ENCODE measurements at places on chromosomes 16 and 17.
A peak's percentile ranks its signal among the peaks of the same experiment; 100 is the strongest.

DNA sequence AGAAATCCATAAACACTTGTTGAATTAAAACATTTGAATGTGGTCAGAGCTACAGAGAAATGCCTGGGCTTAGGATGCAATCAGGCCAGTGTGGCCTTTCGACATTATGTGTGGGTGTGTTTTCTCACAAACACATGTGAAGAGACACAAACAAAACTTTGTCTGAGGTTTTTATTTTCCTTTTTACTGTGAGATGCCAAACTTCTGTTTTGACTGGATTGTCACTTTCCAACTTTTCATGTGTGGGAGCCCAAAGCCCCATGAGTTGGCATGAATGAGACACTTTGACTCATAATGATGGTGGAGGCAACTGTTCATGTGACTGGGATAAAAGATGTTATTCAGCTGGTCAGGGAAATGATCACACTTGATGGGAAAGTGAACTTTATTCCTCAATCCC is 71.9 kb upstream of the GAS7 start:
- no peak for DNase-seq

DNA sequence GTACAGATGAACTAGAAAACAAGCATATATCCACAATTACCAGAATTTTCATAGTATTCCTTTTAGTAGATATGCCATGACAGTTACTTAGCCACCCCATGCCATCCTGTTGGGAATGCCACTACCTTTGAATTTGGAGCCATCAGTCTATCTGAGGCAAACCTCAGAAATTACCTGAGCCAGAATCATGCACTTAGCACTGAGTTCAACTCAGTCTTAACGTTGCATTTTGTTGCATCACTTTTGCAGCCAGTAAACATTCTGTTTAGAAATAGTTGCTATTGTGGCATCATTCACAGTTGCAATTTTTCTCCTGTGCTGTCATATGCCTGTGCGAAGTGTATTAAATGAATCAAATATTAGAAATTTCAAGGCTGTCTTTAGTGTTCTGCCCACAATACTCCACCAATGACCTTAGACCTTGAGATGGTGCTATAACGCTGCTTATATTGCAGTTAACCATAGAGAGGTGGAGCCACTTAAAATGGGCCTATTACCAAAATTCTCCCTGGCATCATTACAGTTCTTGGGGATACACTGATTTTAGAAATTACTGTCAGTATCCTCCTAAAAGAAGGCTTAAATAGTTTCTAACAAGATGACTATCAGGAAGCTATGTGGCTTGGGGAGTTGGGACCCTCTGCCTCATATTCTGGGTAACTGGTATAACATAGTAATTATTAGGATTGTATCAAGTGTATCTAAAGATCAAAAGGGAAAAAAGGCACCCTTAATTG is 11.1 kb downstream of the PTRH2 start:
- DNase-seq, result no peak

GRCh38 chr16:30017277-30017656 is 5.7 kb upstream of the C16orf92 start:
- no peak for DNase-seq

DNA sequence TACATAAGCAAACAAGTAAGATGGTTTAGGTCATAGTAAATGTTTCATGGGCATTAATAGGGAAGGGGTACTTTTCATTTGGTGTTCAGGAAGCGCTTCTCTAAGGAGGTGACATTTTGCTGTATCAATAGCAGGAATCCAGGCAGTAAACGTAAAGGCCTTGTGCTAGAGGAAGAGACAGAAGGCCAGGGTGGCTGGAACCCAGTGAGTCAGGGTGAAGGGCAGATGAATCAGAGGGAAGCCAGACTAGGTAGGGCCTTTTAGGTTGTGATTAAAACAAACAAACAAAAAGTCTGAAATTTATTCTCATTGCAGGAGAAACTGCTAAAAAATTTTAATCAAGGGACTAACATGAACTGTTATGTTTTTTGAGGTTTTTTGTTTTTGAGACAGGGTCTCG is 6.5 kb downstream of the BMERB1 start:
- DNase-seq, result no peak

DNA sequence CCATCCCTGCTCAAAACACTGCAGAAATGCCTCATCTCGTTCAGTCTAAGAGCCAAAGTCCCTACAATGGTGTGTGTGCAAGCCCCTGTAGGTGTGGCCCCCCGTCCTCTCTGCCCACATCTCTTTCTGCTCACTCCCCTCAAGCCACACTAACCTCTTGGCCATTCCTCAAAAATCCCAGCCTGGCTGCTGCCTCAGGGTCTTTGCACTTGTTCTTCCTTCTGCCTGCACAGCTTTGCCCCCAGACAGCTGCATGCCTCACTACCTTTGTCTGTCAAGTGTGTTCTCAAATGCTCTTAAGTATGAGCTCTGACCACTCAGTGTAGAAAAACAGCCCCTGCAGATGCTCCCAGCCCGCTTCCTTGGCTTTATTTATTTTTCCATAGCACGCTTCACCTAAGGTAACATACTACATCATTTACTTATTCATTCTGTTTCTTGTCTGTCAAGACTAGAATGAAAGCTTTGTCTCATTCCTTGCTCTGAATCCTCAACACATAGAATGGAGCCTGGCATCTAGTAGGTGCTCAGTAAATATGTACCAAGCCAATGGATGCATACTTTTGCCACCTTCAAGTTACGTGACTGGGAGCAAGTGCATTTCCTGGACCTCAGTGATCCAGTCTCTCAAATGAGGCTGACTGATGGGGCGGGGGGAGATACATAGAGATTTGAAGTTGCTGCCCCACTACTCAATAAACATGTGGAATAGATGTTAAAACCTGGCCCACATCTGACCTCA is 38.1 kb downstream of the RAI1 start:
- no peak for DNase-seq

DNA sequence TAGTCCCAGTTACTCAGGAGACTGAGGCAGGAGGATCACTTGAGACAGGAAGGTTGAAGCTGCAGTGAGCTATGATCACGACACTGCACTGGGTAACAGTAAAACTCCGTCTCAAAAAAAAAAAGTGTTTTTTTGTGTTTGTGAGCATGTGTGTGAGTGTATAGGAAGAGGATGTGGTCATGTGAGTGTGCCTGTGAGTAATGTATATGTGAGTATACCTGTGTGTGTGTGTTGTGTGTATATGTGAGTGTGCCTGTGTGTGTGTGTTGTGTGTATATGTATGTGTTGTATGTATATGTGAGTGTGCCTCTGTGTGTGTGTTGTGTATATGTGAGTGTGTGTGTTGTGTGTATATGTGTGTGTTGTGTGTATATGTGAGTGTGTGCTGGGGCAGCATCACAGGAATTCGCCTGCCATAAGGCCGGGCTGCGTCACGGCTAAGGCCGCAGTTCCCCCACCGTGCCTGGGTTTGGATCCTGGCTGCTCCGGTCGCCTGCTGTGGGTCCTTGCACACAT is 21.4 kb upstream of the NPTX1 start:
- no peak for DNase-seq

DNA sequence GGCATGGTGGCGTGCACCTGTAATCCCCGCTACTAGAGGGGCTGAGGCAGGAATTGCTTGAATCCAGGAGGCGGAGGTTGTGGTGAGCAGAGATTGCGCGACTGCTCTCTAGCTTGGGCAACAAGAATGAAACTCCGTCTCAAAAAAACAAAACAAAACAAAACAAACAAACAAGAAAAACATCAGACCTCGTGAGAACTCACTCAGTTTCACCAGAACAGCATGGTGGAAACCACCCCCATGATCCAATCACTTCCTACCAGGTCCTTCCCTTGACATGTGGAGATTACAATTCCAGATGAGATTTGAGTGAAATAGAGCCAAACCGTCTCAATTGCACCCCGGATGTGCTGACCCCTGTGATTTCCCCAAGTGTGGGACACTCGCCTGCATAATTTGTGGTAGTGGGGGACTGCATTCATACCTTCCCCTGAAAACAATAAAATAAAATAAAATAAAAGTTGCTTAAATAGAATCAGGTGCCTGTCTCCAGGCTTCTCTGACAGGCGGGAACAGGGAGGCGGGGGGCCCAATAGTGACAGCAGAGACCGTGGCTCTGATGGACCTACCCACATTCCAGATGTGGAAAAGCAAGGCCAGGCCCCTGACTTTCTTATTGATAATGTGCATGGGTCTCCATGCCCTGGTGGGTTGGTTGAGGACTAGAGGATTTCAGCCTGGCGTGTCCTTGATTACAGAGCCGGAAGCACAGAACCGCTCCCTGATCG is 13.1 kb downstream of the ZSCAN10 start:
- DNase-seq, result no peak

DNA sequence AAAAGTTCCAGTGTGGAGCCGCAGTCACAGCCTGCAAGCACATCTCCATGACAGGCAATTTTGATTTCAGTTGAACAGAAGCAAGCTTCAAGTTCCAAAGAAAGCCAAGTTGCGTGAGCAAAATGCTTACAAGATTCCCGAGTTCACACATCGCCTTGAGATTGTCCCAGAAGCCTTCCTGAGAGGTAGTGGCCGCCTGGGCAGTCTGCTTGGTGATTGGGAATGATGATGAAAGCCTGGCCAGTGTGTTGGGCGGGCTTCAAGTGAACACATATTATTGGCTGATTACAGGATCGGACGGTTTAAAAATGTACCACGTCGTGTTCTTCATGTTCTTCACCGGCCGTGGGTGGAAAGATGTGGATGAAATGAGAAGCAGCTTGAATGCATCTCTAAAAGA is 185.5 kb downstream of the FOXL1 start:
- DNase-seq, result no peak

- no peak for DNase-seq
Measured at GRCh38 chr17:1713878-1714426, 3.8 kb upstream of the TLCD2 start.

DNA sequence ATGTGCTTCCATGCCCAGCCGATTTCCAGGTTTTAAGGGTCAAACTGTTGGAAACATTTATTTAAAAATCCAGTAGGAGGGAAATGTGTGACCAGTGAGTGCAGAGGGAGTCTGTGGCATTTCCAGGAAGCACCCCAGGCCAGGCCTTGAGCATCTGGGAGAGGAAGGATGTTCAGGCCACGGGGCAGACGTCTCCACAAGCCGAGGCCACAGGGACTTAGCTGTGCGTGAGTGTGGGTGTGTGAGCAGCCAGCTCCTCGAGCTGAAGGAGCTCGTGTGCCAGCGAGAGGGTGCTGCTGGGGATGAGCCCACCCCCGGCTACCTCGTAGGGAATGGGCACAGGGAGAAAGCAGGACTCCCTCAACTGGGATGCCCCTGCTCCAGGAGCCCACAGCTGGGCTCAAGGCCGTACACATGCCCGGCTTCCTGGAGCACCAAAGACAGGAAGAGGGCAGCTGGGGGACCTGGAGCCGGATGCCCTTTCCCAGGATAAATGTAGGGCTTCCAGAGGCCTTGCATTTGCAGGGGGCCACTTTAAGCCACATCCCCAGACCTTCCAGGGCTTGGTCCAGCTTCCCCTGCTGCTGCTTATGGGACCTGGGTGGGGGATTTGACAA is 12.5 kb downstream of the NPTX1 start:
- DNase-seq, result no peak

DNA sequence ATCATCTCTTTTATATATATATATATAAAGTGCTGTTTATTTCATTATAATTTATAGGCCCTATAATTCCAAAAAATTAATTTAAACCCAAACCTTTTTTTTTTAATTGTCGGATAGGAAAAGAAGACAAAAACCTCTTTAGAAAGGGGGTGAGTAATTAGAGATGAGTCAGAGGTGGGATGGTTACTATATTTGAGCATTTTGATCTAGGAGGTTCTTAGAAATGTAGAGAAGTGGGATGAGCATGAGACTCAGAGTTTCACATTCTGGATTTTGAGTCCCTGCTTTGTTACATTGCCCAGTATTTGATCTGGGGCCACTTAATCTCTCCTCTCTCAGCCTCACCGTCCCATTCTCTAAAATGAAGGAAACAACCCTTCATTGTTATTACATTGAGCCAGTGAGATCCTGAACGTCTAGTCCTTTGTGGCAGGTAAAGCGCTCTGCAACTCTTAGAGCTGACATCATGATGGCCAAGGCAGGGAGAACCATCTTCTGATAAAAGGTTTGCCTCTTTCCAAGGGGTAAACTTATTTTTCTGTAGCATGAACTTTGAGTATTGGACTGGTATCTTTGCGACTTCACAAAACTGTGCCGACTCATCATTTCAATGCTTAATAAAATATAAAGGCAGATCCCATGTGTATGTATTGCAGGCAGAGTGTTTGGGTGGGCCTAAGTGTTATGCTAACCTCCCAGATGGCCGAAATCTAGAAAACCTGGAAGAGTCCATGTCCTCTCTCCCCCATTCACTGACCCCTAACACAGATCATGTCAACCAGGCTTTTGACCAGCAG is 21.3 kb downstream of the HS3ST3B1 start:
- DNase-seq, result no peak

DNA sequence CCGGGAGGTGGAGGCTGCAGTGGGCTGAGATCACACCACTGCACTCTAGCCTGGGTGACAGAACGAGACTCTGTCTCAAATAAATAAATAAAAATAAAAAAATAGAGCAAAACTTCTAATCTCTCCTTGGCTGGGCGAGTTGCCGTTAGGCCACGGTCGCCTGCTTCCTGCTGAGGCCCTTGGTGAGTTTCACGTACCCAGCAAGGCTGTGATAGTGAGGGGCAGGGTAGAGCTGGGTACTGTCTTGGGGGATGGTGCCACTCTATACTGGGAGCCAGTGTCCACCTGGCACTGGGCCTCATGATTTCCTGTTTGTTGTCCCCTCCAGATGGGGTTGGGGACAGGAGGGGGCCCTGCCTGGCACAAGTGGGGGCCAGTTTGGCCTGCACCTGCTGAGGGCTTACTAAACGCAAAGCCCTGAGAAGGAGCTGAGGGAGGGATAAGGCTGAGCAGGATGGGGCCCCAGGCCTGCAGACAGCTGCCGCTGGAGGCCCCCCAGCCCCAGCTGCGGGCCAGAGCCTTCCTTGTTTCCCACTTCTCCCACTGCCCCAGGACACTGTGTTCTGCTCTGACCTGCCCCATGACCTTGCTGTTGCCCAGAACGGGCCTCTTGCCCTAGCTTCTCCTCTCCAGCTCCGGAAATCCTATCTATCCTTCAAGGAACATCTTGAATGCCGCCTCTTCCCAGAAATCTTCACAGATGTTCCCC is 25.4 kb downstream of the GJD3 start:
- DNase-seq, result peak; percentile 61

DNA sequence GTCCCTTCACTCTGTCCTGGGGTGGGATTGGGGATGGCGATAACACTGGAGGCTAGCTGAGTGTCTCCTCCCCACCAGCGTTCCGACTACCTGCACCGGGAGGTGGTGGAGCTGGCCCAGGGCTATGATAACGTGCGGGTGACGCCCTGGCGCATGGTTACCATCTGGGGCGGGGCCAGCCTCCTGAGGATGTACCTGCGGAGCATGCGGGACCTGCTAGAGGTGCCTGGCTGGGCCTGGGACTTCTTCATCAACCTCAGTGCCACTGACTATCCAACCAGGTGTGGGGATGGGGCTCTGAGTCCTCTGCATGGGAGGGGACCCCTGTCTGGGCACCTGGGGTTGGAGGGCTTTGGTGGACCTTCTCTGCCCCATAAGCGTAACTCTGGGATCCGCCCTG is 8.8 kb downstream of the XYLT2 start:
- DNase-seq, result peak; percentile 15

DNA sequence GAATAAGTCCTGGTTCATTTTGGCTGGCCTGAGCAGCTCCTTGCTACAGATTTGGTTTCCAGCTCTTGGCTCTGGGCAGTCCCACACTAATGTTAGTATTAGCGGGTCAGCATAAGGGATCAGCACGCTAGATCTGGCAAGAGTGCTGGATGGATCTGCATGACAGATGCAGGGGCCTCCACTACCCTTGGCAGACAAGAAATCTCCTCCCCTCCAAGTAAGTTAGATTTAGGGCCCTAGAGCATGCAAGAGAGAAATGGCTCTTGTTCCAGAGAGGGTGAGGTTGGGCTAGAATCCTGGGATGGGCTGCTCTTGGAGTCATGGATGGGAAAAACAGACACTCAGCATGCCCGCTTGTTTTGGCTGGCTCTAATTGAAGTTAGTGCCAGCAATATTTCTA is 414.3 kb downstream of the RBFOX1 start:
- peak; percentile 70 for DNase-seq

Measured in right hindlimb (tissue), 1 donor.